ENCODE measurements at places on chromosomes 12 and 14.

GRCh38 chr12:24894879-24895278 is 54.0 kb downstream of the BCAT1 start:
- no peak for DNase-seq

DNA sequence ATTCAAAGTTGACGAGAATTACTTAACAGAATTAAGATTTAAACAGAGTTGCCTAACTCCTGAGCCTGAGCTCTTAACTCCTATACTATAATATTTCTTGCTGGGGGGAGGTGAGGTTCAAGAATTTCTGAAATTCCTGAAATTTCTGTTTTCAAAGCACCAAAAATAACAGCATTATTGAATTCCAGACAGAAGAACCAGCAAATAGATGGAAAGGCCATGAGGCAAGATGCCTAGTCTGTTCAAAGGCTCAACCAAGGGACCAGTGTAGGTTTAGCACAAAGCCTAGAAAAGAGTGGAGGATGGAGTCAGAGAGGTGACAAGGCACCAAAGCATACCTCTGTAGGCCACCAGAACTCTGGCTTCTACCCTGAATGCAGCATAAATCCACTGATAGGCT is 76.4 kb downstream of the PPP1R12A start:
- DNase-seq = no peak

GRCh38 chr14:99691111-99691885 is 7.2 kb downstream of the CYP46A1 start:
- no peak for DNase-seq

GRCh38 chr12:29510591-29511185 is 13.2 kb upstream of the OVCH1 start:
- no peak for DNase-seq

- no peak for DNase-seq
Measured at GRCh38 chr12:89179245-89179644, 173.1 kb downstream of the DUSP6 start.

GRCh38 chr14:95701846-95702221 is 12.1 kb downstream of the TCL1A start:
- DNase-seq = no peak

DNA sequence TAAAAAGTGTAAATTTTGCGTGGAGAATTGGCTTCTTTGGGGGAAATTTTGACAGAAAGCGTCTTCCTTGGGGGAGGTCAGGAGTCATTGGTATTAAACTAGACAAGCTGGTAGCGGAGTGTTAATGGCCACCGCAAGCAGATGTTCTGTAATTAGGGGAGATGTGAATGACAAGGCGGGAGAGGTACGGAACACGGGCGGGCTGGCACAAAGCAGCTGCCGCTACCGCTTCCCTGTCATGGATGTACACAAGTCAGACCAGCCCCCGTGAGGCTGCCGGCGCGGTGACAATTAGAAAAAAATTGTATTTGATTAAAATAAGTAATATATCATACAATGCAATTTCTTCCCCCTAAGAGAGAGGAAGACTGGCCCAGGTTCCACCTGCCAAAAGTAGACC is 501.6 kb downstream of the VRK1 start:
- DNase-seq = no peak

GRCh38 chr12:26721800-26722199 is 111.2 kb downstream of the ITPR2 start:
- no peak for DNase-seq

DNA sequence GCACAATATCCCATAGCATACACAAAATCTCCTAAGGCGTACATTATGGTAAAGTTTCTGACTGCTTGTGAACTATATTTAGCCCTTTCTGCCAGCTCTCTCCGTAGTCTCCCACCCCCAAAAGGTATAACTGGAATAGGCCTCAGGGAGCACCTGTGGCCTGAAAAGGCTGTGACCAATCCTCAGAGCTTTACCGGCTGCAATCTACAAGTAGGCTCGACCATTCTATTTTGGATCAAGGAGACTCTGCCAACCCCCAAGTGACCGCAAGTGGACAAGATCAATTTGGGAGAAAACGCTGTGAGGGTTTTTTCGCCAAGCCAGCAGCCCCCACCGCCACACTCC is 1.2 kb downstream of the PPTC7 start:
- no peak for DNase-seq

GRCh38 chr12:34163443-34163842 is 141.1 kb downstream of the ALG10 start:
- no peak for DNase-seq

DNA sequence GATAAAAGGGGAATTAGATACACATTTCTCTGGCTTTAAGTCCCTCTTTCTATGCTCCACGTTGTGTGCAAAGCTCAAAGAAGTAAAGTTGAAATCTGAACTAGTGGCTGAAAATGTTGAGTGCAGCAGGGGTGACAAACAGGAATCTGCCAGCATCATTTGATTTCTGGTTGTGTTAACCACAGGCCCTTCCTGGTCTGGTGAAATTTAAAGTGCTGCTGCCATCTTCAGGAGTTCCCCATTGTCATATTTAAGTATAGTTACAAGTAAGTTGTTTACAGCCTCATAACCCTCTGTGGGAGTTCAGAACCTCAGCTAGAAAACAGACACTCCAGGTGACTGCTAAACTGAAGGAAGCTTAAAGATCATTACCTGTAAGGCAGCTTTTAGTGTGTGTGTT is 90.9 kb upstream of the CCDC196 start:
- DNase-seq = no peak

- no peak for DNase-seq
Measured at GRCh38 chr12:50240096-50240791, 43.1 kb downstream of the LIMA1 start.

- no peak for DNase-seq
Measured at GRCh38 chr12:56916996-56917333, 17.2 kb downstream of the SDR9C7 start.

DNA sequence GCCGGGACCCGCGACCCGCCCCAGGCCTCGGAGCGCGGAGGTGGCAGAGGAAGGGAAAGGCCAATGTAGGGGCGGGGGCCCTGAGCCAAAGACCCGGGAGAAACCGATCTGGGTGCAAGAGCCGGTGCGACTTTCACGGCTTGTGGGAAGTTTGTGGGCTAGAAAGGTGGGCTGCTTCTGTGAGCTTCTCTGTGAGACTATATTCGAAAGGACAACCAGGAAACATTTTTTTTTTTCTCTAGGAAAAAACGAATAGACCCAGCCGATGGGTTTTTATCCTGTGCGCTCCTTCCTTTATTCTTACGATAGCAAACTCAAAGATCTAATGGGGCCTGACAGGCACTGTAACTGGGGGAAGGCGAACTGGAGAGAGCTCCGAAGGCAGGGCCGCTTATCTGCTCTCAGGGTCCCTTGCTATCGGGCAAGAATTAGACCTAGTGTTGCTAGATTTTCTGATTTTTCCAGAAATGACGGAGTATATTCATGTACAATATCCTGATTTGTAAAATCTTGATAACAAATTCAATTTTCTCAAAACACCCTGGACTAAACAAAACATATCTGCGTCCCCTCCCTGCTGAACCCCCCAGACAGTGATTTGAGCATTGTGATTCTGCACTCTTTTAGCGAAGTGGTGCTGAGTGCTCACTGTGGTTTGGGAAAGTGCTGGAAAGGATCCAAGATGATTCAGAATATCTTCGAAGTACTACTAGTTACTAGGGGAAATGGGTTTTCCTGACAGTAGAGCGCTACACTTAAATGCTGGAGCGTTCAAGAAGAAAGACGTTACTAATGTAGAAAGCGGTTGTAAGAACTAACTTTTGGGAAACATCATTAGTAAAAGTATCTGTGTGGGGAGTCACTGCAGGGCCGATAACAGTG is 563 bp upstream of the STXBP6 start:
- DNase-seq = no peak

DNA sequence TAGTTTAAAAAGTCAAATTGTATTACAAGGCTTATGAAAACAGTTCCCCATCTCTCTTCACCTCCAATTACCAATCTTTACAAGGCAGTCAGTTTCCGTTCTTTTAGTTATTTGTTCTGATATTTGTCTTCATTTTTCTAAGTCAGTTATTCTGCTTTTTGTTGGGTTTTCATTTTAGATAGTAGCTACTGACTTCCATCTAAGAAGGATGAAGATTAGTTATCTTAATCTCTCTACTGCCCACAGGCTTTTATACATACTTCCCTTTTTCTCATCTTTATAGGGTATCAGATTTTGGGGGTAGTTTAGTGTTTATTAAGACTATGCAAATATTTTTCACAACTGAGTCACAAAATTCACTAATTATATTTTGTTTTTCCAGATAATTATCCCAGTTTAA is 38.4 kb downstream of the FRS2 start:
- DNase-seq = no peak

DNA sequence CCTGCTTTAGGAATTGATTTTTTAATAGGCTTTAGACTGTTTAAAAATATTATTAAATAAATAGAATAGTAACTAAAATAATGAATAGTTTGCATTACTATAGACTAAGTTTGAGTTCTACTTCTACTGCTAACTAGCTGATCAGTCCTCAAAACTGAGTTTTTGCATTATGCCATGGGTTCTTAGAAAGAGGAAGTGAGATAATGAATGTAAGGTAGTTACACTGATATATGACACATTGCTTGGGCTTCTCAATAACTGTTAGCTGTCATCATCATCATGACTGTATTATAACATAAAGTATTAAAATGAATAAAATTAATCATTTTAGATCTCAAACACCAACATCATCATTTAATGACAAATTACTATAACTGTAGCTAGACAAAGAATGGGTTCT is 949.7 kb downstream of the TRHDE start:
- no peak for DNase-seq

DNA sequence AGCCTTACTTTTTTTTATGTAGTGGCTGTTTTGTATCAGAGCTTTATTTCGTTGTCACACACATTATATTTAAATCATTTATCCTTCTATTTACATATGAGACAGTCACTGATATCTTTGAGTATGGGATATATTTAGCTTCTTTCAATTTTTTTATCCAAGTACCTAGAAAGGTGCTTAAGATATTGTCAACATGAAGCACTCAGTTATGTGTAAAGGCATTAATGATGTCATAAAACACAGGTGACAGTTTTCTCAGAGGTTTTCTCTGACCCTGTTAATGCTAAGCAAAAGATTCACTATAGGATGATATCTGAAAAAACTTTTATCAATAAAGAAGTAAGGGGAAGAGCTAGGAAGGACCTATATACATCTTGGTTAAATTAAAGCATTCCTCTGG is 23.2 kb downstream of the LRFN5 start:
- no peak for DNase-seq

DNA sequence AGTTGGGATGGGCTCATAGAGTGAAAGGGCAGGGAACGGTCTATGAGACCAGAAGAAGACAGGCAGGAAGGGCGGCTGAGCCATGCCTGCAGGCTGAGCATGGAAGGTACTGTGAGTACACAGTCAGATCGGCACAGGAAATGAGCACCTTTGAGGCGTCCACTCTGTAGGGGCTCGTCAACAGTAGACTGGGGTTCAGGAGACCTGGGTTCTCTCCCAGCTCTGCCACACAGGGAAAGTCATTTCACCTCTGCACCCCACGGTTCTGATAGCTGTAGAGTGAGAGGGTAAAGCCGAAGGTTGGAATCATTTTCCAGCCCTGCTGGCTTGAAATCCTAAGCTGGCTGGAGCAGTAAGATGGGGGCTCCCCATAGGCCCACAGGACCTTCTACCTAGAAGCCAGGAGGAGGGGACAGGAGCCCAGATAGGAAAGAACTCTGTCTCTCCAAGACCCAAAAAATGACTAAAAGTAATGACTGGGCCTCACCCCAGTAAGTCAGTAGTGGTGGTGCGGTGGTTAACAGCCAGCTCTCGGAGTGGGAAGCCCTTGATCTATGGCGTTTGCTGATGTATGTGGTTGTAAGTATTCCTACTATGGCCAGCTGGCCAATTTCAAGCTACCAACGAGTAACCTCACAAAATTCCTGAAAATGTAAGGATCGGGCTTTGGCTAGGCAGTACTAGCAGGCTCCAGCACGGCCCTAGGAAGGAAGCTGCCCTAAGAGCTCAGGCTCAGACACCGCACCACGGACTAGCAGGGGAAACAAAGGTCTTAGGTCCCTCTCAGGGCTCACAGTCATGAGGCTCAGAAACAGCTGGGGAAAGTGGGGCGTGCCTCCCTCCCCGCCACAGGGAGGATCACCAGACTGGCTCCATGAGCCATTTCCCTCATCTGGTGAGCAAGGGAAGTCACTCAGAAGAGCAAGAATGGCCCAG is 10.3 kb upstream of the CD27 start:
- DNase-seq = no peak

GRCh38 chr12:56122637-56123036 is 4.6 kb downstream of the ZC3H10 start:
- no peak for DNase-seq

GRCh38 chr12:93089805-93090569 is 160.9 kb upstream of the EEA1 start:
- no peak for DNase-seq

DNA sequence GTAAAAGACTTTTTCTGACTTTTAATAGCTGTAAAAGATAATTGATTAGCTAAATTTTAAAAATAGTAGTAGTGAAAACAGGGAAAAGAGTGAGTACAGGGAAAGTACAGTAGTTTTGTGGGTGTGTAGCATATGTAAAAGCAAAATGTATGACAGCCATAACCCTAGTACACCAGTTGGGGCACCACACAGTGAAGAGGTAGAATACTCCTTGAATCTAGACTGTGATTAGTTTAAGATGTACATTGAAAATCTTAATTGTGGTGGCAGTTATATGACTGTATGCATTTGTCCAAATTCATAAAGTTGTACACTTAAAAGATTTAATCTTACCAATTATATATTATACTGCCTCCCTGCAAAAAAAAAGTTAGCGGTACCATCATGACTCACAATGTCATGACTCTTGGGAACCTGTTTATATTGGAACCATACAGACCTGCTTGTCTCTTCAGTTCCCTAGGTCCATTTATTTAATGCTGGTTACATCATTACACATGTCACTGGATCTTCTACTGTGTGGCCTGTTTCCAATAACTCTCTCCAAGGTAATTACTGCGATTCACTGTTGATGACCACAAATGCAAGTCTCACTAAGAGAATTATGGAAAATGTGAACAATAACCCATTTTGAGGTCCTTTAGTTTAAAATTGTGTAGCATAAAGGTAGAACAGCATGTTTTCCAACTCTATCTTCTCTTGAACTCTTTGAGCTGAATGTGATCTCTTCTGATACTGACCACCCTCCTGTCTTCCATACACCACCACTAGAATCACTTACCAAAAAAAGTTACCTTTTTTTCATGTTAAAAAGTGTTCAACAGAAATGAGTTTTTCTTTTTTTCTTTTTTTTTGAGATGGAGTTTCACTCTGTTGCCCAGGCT is 264.2 kb upstream of the AMIGO2 start:
- no peak for DNase-seq

- DNase-seq = no peak
Measured at GRCh38 chr12:132163911-132164288, 19.6 kb downstream of the NOC4L start.

- DNase-seq = no peak
Measured at GRCh38 chr14:77964586-77964985, 164.7 kb downstream of the ADCK1 start.

GRCh38 chr12:18755341-18755740 is 17.4 kb downstream of the CAPZA3 start:
- no peak for DNase-seq
